Lower lobe of right lung (tissue), 2 donors: ENCODE measurements at places on chromosomes 5 and 9. TPM values are rescaled to one million over a fixed set of nuclear protein-coding genes. Genes with fewer than 3 reads are reported as not detected.

Gene LEAP2
- 1.7 TPM for total RNA-seq

DNA sequence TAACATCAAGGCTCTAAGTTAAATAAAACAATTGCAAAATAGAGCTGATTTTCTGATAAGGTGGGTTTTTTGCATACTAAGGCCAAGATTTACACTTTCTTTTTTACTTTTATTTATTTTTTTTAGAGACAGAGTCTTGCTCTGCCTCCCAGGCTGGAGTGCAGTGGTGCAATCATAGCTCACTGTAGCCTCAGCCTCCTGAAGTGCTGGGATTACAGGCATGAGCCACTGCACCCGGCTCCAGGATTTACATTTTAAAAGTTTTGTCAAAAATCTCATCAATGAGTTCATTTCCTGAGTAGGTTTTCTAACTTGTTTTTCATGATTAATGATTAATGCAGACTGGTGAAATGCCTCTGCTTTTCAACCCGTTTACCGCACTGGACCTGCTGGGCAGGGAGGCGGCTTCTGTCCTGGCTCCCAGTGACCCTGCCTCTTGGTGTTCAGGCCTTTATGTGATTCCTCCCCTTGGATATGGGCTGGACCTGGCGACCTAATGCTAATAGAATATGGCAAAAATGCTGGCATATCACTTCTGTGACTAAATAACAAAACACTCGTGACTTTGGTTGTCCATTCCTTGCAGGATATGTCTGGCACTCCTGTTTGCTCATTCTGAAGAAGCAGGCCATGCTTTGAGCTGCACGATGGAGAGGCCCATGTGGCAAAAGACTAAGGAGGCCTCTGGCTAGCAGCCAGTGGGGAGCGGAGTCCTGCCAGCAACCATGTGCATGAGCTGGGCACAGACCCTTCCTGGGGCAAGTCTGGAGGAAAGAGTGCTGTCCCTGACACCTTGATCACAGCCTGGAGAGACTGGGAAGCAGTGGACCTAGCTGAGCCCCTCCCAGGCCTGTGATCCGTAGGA is 72.2 kb upstream of the PTCH1 start:
- DNase-seq: no peak

- no peak for DNase-seq
Measured at GRCh38 chr9:106918825-106919509, 56.0 kb downstream of the ZNF462 start.

Gene CDH9
- total RNA-seq: not detected

Gene RASEF
- total RNA-seq: 11.5 TPM

DNA sequence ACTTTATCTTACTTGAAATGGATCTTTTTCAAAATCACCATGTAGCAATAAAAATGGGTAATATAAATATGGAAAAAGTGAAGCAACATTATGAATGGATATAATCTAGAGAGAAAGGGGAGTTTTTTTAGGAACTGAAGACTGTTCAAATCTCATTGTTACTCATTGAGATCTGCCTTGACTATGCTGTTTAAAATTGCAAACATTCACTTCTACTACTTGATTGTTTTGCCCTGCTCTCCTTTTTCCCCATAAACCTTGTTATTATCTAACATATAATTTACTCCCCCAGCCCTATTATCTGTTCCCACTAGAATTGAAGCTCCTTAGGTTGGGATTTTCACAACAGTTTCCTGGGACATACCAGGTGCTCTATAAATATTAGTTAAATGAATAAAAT is 22.0 kb downstream of the PAM start:
- DNase-seq: no peak

- DNase-seq: no peak
Measured at GRCh38 chr5:127602896-127603844, 45.7 kb upstream of the CTXN3 start.

- no peak for DNase-seq
Measured at GRCh38 chr9:36116593-36116992, 19.9 kb upstream of the GLIPR2 start.

Gene FOXD4L4
- total RNA-seq: 0.77 TPM

GRCh38 chr9:34689512-34689911 is 1.6 kb downstream of the CCL19 start:
- DNase-seq: no peak

DNA sequence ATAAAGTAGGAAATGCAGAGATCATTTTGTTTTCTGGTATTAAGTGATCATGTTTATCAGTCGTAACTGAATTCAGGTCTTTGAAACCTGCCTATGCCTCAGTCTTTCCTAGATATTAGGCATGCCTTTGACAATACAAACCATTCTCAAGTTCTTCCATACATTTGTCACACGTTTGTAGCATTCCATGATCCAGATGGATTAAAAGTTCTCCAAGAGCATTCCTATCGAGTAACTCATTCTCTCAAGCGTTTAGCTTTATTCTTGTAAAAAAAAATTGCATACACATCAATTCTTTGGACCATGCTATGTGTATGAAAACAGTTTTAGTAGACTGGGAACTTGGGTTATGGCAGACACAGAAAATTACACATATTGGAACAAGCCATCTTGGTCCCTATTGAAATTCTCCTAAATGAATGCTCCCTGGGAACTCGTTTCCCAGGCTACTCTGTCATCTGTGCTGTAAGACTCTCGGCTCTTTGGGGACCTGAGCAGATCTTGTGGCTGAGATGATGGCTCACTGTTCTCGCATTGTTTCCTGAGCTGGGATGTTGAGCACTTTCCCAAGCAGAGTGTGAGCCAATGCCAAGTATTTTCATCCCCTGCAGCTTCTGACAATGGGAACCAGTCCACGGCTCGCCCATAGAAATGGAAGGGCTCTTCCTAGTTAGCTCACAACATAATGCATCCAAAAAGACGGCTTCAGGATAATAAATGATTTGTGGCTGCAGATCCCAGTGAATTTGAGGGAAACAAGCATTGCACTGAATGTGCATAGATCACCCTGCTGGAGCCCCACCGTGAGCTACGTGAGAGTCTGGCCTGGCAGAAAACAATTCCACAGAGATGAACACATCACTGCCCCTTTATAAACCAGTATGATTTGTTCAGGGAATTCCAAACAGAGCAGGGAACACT is 230.2 kb downstream of the IRX1 start:
- DNase-seq: no peak

Gene CAVIN4
- 1.7 TPM for total RNA-seq

DNA sequence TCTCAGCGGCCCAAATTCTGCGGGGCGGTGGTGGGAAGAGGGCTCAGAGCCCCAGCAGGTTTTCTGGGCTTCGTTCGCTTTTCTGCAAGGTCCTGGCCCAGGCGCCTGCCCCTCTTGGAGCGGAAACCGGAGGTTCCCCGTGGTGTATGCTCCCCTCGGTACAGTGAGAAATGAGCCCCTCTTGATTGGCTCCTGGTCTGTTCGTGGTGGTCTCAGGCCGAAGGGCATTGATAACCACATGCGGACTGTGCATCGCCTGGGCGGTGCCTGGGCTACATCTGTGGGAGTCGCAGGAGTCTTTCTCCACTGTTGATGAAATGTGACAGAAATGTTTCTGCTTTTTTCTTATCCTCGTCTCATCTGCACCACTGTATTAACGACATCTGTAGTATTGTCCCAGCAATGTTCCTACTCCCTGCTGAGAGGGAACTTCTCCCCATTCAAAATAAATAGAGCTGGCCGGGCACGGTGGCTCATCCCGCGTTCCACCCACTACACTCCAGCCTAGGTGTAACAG is 682 bp downstream of the MAN1B1 start:
- DNase-seq: no peak

Gene SUSD3
- 5.3 TPM for total RNA-seq

Gene FOXD4L6
- not detected for total RNA-seq
